ENCODE measurements at places on chromosomes 2 and 18.

DNA sequence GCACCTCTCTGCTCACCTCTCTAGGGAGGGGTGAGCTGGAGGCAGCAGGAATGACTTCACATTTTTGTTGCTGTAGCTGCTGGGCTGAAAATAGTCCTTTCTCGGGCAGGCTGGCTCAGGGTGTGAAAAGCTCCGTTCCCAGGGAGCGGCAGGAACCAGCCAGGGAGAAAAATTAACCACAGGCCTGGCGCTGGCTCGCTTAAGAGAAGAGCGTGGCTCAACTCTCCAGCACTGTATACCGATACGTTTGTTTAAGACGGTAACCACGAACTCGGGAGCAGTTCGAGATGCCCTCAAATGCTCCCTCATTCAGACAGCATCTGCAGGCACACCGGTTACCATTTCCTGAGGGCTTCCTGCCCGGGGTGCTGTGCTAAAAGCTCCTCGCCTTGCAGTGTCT, 129.6 kb downstream of the CELF4 start:
- no peak for DNase-seq

- no peak for DNase-seq
Measured at GRCh38 chr2:135997380-135997779, 12.0 kb upstream of the DARS1 start.

DNA sequence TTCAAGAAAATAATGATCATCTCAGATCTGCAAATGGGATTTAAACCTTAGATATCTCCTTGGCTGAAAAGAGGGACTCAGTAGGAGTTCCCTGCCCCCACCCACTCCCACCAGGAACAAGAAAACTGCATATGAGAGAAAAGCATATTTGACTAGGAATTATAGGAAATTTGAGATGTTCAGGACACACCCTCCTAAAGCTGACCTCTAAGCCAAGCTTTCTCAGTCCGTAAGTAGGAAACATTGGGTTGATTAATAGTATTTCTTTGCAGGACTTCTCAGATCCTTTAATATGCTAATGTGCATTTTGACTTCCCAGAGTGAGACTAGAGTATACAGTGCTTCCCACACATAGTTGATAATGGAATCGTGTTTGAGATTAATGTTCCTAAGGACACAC, 47.8 kb upstream of the DAPL1 start:
- DNase-seq: no peak

GRCh38 chr2:143229952-143230351, 100.7 kb downstream of the ARHGAP15 start:
- DNase-seq: no peak

GRCh38 chr2:237113026-237113795, 27.5 kb downstream of the COPS8 start:
- DNase-seq: no peak

- no peak for DNase-seq
Measured at GRCh38 chr2:13240789-13241487, 524.2 kb downstream of the TRIB2 start.

- DNase-seq: no peak
Measured at GRCh38 chr2:18560797-18561085, 288 bp upstream of the RDH14 start.

DNA sequence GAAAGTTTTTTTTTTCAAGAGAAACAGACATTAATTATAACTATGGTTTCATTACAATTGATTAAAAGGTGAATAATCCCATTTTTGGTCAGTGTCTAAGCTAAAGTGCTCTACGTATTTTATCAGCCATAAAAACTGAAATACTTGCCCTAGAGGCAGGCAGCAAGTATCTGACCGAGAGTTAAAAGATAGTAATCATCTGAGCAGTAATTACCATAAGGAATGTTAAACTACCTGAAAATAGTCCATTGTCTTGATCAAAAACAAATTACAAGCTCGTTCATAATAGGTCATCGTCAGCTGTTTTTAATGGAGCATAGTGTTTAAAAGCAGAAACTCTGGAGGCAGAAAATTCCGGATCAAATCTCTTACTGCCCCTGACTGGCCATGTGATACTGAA, 105.7 kb upstream of the ZEB2 start:
- DNase-seq: no peak

- no peak for DNase-seq
Measured at GRCh38 chr2:121608967-121609366, 40.3 kb downstream of the CLASP1 start.

DNA sequence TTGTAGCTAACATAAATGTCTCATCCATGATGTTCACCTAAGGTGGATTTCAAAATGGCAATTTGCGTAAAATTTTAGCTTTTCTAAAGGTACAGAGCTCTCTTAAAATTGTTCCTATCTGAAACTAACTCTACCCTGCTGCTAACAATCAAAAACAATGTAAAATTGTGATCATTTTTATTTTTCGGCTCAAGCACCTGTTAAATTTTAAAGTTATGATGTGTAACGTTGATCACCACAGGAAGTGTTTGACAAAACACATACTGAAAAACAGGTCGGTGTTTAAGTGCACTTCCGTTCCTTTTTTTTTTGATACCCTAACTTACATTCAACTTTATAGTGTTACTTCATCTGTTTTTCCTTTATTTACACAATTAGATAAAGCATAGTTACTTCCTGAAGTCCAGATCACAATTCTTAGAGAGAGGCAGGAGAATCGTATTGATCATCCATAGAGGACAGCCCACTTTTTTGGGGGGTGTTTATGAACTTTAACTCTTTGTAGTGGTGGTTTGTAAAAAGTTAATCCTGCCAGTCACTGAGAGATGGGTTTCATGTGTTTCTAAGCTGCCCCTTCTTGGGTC, 6.0 kb upstream of the NCK2 start:
- no peak for DNase-seq

DNA sequence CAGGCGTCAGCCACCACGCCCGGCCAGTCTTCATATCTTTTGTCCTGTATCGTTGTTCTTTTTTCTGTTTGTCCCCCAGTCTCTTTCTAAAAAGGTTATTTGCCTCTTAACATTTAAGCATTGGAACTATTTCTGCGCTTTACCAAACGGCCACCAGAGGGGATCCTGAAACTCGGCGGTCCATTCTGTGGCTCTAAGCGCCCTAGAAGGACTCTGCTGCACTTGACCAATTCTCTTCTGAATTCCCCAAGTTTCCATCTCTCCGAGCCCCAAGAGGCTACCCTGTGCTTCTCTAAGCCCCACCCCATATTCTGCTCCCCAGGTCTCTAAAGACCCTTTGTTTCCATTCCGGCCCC, 33.1 kb upstream of the REG3G start:
- DNase-seq: no peak

DNA sequence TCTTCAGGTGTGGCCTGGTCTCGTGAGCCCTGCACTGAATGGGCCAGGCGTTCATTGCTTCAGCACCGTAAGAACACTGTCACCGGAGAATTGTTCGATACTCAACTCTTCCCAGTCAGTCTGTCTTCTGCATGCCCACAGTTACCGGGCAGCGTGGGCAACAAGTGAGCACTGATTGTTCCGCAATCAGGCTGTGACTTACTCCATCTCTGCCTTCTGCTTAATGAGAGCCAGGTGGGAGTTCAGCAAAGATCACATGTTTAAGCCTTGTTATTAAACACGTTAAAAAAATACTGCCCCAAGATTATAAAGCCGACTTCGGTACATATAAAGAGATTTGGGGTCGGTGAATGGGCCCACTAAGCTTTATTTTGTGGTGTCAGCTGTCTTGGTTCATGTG, 3.7 kb downstream of the STEAP3 start:
- no peak for DNase-seq

DNA sequence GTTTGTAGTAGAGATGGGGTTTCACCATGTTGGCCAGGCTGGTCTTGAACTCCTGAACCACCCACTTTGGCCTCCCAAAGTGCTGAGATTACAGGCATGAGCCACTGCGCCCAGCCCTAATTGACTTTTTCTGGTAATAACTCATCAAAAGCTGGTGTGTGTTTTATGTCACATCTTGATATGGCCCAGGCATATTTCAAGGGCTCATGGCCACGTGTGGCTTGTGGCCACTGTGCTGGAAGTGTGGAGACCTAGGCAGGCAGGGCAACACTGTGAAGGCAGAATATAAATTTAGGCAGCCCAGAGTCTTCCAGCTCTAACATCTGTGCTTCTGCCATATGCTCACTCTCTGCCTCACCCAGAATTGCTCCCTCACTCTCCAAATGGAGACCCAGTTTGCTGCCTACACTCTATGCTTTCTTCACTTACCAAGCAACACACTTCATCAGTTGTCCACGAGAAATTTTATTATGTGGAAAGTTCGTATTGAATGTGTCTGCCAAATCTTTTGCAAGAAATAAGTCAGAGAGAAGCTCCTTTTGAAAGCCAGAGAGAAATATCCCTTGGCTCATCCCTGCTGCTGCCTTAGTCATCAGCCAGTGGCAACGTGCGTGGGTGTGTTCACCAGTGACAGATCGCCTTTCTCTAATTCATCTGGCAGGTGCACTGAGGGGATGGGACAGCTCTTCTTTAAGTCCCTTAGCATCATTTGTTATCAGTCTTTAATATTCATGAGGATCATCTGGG, 129.4 kb upstream of the CXCR4 start:
- no peak for DNase-seq
